ENCODE measurements at places on chromosomes 6 and 20. TPM values are rescaled to one million over a fixed set of nuclear protein-coding genes. Genes with fewer than 3 reads are reported as not detected.

The GJA10 gene
- total RNA-seq, result not detected

The LCA5 gene
- total RNA-seq, result 2.3 TPM

The DEFB123 gene
- total RNA-seq, result not detected

The VNN1 gene
- not detected for total RNA-seq

The PERP gene
- total RNA-seq, result 28.9 TPM

The RXRB gene
- total RNA-seq, result 16.8 TPM

The PPP1R16B gene
- 8.2 TPM for total RNA-seq

The TBC1D7 gene
- 33.9 TPM for total RNA-seq

- peak; percentile 71 for DNase-seq
- H3K4me3 ChIP-seq, result no peak overlapping the region
- no peaks in the 10 kb centered on the region for H3K36me3 ChIP-seq
- no peaks in the 10 kb centered on the region for H3K27me3 ChIP-seq
- no peak overlapping the region for H3K27ac ChIP-seq
Measured at GRCh38 chr20:11676630-11677287, 240.9 kb upstream of the BTBD3 start.

GRCh38 chr20:54622333-54623295, 147.2 kb downstream of the DOK5 start:
- H3K36me3 ChIP-seq, result no peaks in the 10 kb centered on the region
- peaks cover 3% of the 10 kb centered on the region for H3K4me1 ChIP-seq
- H3K4me3 ChIP-seq, result no peak overlapping the region

GRCh38 chr6:134065706-134066105, 13.3 kb upstream of the SLC2A12 start:
- H3K27ac ChIP-seq, result no peak overlapping the region
- H3K4me1 ChIP-seq, result peaks cover 8% of the 10 kb centered on the region
- H3K4me3 ChIP-seq, result no peak overlapping the region
- H3K36me3 ChIP-seq, result no peaks in the 10 kb centered on the region
- DNase-seq, result peak; percentile 52

DNA sequence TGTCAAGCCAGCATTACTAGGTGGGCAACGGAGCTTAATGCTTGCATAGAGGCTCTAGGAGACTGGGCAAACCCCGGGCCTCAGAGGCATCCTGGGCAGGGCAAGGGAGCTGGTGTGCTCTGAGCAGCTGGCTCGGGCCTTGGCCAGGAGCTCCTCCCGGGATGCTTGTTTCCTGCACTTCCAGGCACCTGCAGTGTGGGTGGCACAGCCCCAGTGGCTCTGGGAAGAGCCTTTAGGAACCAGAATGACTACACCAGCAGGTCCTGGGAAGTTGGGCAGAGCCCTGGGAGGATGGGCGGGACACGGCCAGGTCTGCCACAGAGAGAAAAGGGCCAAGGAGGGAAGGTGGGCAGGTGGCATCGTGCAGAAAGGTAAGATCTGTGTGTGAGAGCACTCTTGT, 80.4 kb upstream of the CD93 start:
- H3K27ac ChIP-seq, result no peak overlapping the region
- no peak overlapping the region for H3K4me3 ChIP-seq
- H3K4me1 ChIP-seq, result no peaks in the 10 kb centered on the region

DNA sequence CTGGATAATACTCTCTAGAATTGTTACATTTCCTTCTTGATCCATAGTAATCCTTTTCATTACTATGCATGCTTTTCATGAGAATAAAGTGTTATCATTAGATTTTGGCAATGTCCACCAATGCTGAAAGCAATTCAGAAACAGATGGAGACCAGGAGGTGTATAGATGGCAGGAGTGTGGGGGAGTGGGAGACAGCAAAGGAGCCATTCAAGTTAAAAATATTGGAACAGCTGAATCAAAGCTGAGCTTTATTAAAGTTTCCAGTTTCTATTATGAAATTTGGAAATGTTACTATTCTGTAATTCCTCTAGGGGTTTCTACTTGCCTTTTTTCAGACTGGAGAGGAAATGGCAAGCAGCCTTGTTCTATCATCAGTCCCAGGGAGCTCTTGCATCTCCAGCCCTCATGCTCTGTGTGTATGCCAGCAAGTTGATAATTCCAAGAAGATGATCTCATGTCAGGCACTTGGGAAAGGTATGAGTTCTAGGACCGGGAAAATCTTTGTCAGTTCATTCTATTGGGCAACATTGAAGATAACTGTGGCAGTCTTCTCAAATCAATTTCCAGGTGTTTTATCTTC, 228.0 kb downstream of the CD109 start:
- H3K4me3 ChIP-seq, result no peak overlapping the region
- H3K4me1 ChIP-seq, result no peaks in the 10 kb centered on the region
- H3K27me3 ChIP-seq, result no peaks in the 10 kb centered on the region
- H3K27ac ChIP-seq, result no peak overlapping the region
- DNase-seq, result no peak

- no peaks in the 10 kb centered on the region for H3K27me3 ChIP-seq
- H3K4me1 ChIP-seq, result no peaks in the 10 kb centered on the region
- no peak for DNase-seq
- no peaks in the 10 kb centered on the region for H3K36me3 ChIP-seq
Measured at GRCh38 chr20:19834287-19834686, 76.2 kb downstream of the RIN2 start.

DNA sequence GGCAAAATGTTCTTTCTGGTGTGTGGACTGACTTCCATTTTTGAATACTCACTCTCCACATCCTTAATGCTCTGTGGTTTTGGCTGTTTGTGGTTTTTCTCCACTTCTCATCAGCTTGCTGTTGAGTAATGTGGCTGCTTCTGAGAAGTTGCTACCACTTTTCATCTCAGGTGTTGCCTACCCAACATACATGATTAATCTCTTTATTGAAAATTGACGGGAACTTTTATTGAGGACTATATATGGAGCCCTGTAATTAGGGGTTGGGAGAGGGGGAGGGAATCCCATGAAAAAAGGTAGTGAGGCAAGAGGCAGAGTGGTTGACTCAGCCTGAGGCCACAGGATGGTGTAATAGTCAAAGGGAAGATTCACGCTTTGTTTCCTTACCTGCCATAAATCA, 17.6 kb downstream of the IL22RA2 start:
- H3K27ac ChIP-seq, result no peak overlapping the region
- no peak for DNase-seq
- H3K4me3 ChIP-seq, result no peak overlapping the region
- H3K36me3 ChIP-seq, result peaks cover 3% of the 10 kb centered on the region

GRCh38 chr6:112281821-112282615, 27.7 kb upstream of the LAMA4 start:
- no peaks in the 10 kb centered on the region for H3K4me1 ChIP-seq
- H3K36me3 ChIP-seq, result no peaks in the 10 kb centered on the region
- no peak overlapping the region for H3K27ac ChIP-seq
- no peak for DNase-seq

GRCh38 chr6:116253188-116253504, 729 bp downstream of the TSPYL4 start:
- H3K4me3 ChIP-seq, result no peak overlapping the region
- peaks cover 4% of the 10 kb centered on the region for H3K36me3 ChIP-seq
- H3K27ac ChIP-seq, result no peak overlapping the region
- no peak for DNase-seq
- no peaks in the 10 kb centered on the region for H3K27me3 ChIP-seq

DNA sequence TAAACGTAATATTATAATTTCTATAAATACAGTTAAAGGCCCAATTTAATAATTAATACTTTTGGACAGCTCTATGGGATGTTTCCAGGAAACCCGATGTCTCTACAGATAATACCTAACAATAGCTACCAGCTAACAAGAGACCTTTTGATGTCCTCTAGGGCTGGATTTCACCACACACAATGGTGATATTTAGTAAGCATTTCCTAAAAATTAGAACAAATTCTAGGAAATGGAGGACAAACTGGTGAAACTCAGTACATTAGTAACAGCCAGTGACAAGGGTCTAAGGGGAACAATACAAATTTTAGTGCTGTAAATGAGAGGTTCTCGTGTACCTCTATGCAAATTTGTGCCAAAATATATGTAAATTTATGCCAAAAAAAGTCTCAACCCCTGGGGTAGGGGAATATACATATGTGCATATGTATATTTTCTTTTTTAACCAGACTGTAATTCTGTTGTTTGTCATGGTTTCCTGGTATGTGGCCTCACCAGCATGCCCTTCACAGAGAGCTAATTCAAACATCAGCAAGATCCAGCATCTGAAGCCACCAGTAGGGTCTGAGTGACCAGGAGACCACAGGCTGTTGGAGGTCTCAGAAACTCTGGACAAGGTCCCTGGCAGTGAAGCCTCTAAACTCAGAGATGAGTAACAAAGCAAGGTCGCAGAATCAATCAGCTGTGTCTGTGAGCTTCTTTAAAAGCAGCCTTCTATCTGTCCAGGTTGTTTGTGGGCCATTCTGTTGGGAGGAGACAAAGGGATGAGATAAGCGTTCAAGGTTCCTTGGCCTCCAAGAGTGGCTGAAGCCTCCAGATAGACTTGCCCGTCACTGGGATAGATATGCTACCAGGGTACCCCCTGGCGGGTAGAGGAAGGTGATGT, 235.1 kb upstream of the RREB1 start:
- no peak for DNase-seq
- no peaks in the 10 kb centered on the region for H3K27me3 ChIP-seq
- H3K4me1 ChIP-seq, result peaks cover 2% of the 10 kb centered on the region
- no peaks in the 10 kb centered on the region for H3K36me3 ChIP-seq
- H3K27ac ChIP-seq, result no peak overlapping the region

GRCh38 chr6:66435321-66435720, 728.3 kb upstream of the EYS start:
- H3K27me3 ChIP-seq, result no peaks in the 10 kb centered on the region
- H3K27ac ChIP-seq, result no peak overlapping the region
- H3K36me3 ChIP-seq, result no peaks in the 10 kb centered on the region
- DNase-seq, result no peak

- no peaks in the 10 kb centered on the region for H3K4me1 ChIP-seq
- H3K27me3 ChIP-seq, result no peaks in the 10 kb centered on the region
- H3K27ac ChIP-seq, result no peak overlapping the region
- H3K4me3 ChIP-seq, result no peak overlapping the region
Measured at GRCh38 chr6:13696226-13696625, 15.4 kb downstream of the RANBP9 start.

DNA sequence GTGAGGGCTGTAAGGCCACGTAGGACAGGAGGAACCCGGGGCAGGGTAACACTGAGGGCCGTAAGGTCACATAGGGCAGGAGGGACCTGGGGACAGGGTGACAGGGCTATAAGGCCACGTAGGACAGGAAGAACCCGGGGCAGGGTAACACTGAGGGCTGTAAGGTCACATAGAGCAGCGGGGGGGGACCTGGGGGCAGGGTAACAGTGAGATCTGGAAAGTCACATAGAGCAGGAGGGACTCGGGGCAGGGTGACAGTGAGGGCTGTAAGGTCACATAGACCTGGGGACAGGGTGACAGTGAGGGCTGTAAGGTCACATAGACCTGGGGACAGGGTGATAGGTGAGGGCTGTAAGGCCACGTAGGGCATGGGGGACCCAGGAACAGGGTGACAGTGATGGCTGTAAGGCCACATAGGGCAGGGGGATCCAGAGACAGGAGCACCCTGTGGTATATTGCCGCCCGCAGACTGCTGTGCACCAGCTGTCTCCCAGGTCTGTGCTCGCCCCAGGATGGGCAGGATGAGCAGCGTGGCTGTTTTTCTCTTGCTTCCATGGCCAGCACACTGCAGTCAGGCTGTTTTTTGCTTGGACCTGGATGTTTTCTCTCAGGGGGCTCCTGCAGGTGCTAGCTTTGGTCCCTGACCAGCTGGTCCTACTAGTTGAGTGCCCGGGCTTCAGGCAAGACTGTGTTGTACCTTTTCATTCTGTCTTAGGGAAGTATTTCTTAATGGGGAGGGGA, 55.7 kb downstream of the SYTL3 start:
- H3K4me3 ChIP-seq, result no peak overlapping the region
- no peak for DNase-seq
- no peak overlapping the region for H3K27ac ChIP-seq
- H3K36me3 ChIP-seq, result no peaks in the 10 kb centered on the region
- no peaks in the 10 kb centered on the region for H3K4me1 ChIP-seq
- no peaks in the 10 kb centered on the region for H3K27me3 ChIP-seq

- H3K27ac ChIP-seq, result no peak overlapping the region
- H3K27me3 ChIP-seq, result no peaks in the 10 kb centered on the region
- no peaks in the 10 kb centered on the region for H3K4me1 ChIP-seq
- H3K4me3 ChIP-seq, result no peak overlapping the region
- no peak for DNase-seq
Measured at GRCh38 chr6:133214267-133214666, 26.9 kb upstream of the EYA4 start.

DNA sequence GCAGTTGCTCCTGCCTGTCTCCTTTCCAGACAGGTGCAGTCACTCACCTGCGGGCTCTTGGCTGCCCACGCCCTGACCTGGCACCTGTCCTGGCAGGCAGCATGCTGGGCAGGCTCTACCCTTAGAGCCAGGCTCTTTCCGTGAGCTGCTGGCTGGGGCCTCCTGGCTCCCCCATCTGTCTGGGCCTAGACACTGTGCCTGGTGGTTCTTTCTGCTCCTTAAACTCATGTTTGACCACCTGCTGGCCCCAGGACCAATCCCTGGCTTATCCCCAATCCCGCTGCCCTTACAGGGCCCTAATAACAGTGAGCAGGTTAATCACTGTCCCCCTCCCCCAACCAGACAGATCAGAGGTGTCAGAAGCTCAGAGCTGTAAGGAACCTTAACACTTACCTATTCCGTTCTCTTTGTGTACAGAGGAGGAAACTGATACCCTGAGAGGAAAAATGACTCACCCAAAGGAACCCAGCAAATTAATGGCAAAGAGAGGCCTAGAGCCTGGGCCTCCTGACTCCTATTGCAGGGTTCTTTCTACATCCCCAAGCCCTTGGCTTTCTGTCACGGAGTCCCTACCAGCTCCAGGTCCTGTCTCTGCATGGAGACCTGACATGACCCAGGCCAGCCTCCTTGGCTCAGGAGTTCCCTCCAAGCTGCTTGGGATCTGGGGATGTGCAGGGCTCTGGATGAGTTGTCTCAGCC, 54.7 kb downstream of the RAB44 start:
- no peak overlapping the region for H3K4me3 ChIP-seq
- H3K27ac ChIP-seq, result no peak overlapping the region
- no peaks in the 10 kb centered on the region for H3K27me3 ChIP-seq
- no peaks in the 10 kb centered on the region for H3K4me1 ChIP-seq
- DNase-seq, result no peak

- H3K36me3 ChIP-seq, result peaks cover 18% of the 10 kb centered on the region
- no peaks in the 10 kb centered on the region for H3K27me3 ChIP-seq
- H3K4me3 ChIP-seq, result no peak overlapping the region
- H3K27ac ChIP-seq, result no peak overlapping the region
- no peaks in the 10 kb centered on the region for H3K4me1 ChIP-seq
Measured at GRCh38 chr6:26595669-26596269, 984 bp upstream of the ABT1 start.

GRCh38 chr6:31762878-31763618, 592 bp downstream of the SAPCD1 start:
- no peaks in the 10 kb centered on the region for H3K4me1 ChIP-seq
- H3K36me3 ChIP-seq, result peaks cover 13% of the 10 kb centered on the region
- H3K27ac ChIP-seq, result no peak overlapping the region
- peak overlapping the region; percentile 24 for H3K4me3 ChIP-seq

DNA sequence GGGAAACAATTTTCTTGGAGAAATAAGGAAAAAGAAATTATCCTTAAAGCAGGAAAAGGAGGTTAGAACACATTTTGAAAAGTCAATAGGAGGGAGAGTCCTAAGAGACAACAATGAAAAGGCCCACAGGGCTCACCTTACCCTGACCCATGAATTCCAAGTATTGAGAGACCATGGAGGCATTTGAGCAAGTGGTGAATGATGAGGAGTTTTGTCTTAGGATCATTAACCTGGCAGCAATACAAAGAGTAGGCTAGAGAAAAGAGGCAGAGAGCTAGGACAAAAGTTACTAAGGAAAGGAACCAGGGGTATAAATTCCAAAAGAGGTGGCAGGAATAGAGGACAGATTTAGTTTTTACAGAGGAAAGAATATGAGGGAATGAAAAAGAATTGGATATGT, 44.7 kb downstream of the PACRG start:
- DNase-seq, result no peak
- no peak overlapping the region for H3K4me3 ChIP-seq
- H3K36me3 ChIP-seq, result no peaks in the 10 kb centered on the region
- no peaks in the 10 kb centered on the region for H3K27me3 ChIP-seq
